ENCODE measurements at places on chromosomes 2 and 18.

DNA sequence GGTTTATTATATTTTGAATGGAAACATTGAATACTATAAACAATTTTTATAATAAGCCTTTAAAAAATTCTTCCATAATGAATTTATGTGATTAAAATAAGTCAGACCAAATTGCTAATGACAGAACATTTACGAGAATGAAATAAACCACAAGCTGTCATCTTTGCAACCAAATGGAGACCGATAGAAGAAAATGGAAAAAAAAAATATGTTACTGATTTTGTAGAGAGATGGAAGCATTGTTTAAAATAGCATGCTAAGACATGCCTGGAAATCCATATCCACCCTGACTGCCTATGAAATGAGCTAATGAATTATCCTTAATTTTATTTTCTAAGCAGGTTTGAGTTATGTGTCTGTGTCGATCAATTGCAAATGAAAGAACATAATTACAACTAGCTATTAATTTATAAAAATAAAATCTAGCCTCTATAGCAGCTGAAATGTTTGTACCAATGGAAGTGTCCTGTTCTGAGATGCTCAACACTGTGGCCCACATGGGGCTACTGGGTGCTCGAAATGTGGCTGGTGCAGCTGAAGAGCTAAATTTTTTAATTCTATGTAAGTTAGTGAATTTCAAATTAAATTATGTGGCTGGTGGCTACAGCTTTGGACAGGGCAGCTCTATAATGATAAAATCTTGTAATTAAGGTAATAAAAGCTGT is 832.8 kb downstream of the RNF144A start:
- DNase-seq = no peak

GRCh38 chr2:60249879-60250278 is 303.6 kb downstream of the BCL11A start:
- DNase-seq = no peak

- DNase-seq = no peak
These were observed 2127.8 kb upstream of the CELF4 start for GRCh38 chr18:39693359-39693758.

DNA sequence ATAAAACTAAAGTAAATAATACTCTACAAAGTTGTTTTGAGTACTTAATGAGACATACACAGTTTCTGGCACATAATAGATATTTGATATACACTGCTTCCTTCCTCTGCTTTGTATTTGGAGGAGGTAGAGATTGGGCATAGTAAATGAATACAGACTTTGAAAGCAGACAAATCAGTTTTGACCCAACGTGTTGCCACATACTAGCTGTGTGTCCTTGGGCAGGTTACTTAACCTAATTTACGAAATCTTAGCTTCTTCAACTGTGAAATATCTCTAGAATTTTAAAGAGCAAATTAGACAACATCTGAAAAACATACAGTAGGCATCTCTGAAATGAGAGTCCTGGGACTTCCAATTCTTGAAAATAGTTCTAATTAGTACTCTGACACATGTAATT is 425.4 kb downstream of the TGIF1 start:
- no peak for DNase-seq

DNA sequence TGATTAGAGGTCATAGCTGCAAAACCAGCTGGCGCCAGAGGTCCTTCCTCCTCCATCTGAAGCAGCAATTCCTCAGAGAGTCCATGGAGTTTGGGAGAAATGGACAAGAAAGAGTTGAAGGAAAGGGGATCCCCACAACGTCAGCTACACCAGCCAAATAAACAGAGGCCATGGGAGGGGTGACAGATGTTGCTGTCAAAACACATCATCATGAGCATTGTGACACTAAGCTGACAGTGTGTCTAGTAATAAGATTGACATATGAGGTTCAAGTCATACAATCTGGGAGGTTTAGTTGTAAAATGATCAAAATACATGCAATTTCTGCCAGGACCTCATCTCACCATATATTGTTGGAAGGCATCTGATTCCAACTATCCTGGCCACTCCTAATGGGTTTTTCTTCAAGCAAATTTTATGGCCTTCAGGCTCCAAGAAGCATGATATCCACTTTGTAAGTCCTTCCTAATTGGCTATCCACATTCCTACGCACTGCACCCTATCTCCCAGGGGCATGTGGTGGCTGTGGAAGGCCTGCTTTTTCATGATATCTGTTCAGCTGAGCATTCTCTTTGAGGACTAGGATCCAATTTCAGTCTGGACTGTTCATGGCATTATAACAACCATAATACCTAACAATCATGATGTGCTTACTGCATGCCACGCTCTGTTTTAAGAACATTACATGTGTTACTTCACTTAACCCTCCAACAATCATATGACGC is 335.0 kb upstream of the ID2 start:
- no peak for DNase-seq

GRCh38 chr18:54147439-54147838 is 77.0 kb downstream of the MBD2 start:
- DNase-seq = no peak

DNA sequence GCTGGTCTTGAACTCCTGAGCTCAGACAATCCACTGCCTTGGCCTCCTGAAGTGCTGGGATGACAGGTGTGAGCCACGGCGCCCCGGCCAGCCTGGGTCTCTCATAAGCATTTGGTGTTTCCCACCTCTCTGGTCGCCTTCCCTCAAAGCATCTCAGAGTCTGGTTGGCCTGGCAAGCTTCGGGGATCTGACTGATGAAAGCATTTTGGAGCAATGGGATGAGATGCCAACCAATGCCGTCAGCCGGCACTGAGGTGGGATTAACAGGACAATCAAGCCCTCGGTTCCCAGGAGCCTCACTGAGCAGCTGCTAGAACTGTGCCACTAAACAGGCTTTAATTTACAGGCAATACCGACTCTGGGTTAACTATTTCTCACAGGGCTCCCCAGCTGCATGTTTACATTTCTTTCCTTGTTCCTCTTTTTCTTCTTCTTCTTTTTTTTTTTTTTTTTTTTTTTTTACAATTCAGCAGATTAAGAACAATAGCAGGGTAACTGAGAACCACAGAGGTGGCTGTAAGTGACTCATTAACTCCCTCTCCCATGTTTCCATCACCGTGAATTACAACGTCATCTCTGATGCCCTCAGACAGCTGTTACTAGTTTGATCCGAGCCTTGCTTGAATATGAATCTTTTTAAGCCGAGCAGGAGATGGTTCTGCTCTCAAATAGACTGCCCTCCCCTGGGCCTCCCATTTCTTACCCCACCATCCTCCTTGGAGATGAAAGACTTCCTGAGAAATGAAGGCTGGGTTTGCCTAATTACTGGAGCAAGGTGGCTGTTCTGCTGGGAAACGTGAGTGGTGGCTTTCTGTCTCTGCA is 37.9 kb downstream of the ODC1 start:
- DNase-seq = no peak

- DNase-seq = no peak
These were observed 30.9 kb downstream of the FHOD3 start for GRCh38 chr18:36328385-36328858.

DNA sequence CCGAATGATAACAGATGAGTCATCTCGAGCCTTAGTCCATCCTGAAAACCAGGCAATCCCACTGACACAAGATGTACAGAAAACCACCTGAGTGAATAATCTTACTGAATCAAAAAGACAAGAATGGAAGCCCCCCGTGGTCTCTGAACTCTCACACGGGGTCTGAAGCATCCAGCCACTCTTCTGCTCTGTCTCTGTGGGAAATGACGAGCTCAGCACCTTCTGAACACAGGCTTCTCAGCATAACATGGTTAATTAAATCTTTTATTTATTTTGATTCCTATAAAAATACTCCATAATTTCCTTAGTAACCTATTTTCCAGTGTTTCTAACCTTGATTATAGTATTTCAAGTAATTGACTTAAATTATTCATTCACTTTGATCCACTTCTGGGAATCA is 203.7 kb downstream of the TMEM163 start:
- DNase-seq = no peak

GRCh38 chr2:156892467-156893281 is 364.8 kb upstream of the GALNT5 start:
- DNase-seq = no peak

- no peak for DNase-seq
These were observed 148.5 kb downstream of the INHBB start for GRCh38 chr2:120494446-120494845.

GRCh38 chr2:45011121-45011520 is 1.9 kb upstream of the SIX2 start:
- DNase-seq = no peak

DNA sequence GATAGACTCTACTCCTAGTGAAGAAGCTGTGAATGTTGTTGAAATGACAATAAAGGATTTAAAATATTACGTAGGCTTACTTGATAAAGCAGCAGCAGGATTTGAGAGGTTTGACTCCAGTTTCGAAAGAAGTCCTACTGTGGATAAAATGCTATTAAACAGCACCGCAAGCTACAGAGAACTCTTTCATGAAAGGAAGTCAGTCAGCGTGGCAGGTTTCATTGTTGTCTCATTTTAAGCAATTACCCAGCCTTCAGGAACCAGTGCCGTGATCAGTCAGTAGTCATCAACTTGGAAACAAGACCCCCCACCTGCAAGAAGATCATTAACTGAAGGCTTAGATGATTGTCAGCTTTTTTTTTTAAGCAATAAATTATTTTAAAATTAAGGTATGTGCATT is 14.0 kb downstream of the USP14 start:
- no peak for DNase-seq

DNA sequence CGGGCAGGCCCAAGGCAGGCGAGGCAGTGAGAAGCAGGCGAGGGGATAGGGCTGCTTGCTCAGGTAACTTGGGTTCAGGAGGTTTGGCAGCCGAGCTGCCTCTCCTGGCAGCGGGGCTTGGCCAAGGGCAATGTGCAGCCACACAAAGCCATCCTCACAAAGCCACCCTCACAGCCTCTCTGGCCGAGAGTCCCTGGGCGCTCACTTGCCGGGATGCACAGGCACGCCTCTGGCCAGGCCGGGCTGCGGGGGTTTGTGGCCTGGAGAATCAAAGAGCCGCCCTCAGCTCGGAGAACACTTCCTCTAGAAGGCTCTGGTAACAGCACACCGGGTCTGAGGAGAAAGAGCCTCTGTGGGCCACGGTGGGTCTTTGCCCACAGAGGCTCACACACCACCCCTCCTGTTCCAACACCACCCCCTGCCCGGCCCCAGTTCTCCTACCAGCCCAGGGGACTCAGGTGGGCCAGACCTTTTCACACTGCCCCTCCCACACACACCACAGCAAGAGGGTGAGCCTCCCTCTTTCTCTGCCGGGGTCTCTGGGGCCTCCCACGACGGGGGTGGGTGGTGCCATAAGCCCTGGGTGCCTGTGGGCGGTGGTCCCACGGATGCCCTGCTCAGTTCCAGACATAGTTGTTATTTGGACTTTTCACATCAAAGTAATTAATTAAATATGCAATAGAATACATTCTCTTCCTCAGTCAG is 186.9 kb downstream of the ZFP36L2 start:
- no peak for DNase-seq

DNA sequence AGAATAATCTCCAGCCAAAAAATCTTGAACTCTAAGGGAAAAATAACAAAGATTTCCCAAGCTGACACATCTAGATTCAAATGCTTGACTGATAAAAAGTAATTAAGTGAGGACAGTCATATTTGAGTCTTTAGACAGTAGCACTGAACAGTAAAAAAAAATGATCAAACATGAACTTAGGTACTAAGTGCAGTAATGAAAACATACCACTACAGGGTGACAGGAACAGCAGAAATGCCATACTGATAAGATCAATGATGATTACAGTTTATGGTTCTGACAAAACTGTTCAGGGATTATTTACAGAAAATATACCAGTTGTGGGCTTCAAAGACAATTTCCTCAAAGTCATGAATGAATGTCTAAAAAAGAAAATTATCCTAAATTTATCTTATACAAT is 80.3 kb downstream of the OSBPL1A start:
- no peak for DNase-seq

- no peak for DNase-seq
These were observed 3.8 kb downstream of the C2orf92 start for GRCh38 chr2:97673182-97673914.

GRCh38 chr18:24791751-24792545 is 331.5 kb downstream of the HRH4 start:
- no peak for DNase-seq

DNA sequence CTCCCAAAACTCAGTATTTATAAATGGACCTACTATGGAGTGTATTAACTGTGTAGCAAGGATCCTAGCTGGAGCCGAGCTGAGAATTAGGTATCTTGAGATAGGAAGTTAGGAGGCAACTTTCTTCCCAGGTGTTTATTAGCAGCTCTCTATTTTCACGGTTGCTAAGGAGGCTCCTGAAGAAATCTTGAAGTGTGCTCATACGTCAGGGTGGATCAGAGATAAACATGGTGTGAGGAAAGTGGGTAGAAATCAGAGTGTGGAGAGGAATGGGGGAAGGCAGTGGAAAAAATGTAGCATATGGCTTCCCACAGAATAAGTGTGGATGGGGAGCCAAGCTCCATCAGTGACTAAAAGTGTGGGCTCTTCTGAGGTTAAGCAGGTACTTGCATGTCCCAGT is 104.3 kb downstream of the ABCA12 start:
- DNase-seq = no peak

- peak; percentile 5 for DNase-seq
These were observed 210.3 kb upstream of the RBMS1 start for GRCh38 chr2:160703648-160704585.

DNA sequence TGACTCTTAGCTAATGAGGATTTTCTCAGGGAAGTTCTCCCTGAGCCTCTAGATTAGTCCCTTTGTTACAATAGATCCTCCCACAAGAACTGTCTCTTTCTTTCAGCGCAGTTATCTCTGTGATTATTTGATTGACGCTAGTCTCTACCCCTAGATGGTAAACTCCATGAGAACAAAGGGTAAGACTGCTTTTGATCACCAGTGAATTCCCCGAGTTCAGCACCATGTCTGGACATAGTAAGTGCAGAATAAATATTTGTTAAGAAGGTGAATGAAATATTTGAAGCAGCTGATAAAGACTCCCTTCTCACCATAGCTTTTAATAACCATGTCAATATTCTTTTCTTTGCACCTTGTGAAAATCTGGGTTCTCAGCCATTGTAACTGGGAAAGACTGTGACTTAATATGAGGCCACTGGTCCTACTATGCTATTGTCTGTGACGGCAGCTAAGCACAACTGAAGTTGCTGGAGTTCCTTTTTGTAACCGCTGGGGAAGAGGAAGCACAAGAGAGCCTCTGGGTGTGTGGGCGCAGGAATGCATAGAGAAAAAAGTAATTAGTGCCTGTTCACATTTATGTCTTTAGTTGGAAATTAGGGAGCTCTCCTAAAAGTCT is 214.7 kb downstream of the TGIF1 start:
- DNase-seq = no peak

- no peak for DNase-seq
These were observed 72.0 kb downstream of the AGPS start for GRCh38 chr2:177464549-177464948.

- no peak for DNase-seq
These were observed 78.4 kb downstream of the CLHC1 start for GRCh38 chr2:55153584-55154299.
